ENCODE measurements at places on chromosomes 6 and 20.
A peak's percentile ranks its signal among the peaks of the same experiment; 100 is the strongest.

- DNase-seq = no peak
These were observed 102.2 kb upstream of the PTCHD4 start for GRCh38 chr6:48213076-48213788.

GRCh38 chr6:149651056-149651455, 2.5 kb upstream of the KATNA1 start:
- peak; percentile 49 for DNase-seq

DNA sequence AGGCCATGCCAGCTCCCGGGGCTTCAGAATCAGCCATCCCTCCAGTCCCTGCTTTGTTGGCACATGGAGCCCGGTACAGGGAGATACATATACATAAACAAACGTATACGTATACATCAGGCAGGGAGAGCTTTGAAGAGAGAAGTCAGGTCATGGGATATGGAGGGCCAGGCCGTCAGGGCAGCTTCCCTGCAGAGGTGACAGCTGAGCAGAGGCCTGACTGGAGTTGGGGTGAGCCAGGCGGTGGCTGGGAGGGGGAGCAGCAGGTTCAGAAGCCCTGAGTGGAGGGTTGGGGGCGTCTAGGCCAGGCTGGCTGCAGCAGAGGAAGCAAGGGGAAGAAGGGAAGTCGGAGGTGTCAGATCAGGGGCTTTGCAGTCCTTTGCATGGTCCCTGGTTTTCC, 61.7 kb downstream of the STK35 start:
- no peak for DNase-seq

DNA sequence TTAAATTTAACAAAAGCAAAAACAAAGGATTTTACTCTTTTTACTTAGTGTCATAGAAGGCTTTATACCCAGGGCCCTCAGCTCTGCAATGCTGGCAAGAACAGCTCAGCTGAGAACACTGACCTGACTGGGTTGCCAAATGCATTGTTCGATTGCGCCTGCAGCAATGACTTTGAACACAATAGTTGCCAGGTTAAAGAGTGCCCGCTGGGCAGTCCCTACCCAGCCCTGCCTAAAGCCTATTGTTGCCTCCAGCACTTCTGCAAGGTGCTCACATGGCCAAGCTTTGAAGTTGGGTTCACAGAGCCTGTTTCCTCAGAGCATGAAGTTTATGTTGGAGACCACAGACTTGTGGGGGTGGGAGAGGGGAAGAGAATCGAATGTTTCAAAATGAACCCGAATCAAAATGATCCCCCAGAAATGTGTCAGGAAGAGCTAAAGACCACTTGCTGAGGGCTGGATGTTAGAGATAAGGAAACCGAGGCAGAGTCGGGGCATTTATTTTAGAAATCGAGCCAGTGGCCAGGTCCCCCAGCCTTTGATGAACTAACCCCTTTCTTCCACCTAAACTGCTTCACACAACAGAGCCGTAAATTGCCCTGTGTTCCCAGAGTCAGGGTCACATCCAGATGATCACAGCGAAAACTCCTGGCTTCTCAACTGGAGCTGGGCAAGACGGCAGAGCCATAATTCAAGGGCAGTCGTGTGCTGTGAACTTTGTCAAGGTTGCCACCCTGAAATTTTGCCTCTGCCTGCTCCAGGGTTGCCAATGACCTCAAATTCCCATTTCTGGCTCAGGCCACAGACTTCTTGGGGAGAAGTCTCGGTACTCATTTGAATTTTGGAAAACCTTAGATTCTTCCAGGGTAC, 55.0 kb downstream of the FOXA2 start:
- DNase-seq = no peak
